ENCODE measurements at places on chromosomes 3 and 15. TPM values are rescaled to one million over a fixed set of nuclear protein-coding genes. Genes with fewer than 3 reads are reported as not detected.
A peak's percentile ranks its signal among the peaks of the same experiment; 100 is the strongest.

DNA sequence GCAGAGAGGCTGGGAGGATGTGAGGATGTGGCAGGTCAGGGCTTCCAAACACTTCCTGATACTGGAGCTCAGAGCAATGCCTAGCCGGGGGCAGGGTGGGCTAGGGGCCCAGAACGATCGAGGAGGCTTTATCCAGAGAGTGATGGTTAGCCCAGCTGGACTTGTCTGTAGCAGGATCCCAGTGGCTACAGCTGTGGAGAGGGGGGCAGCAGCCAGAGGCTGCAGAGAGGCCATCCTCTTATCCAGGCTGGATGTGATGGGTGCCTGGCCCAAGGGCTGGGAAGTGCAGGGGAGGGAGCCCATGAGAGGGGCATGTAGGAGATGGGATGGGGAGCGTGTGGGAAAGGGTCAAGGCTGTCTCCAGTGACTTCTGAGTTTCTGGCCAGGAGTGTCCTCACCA is 4.6 kb downstream of the PARP3 start:
- DNase-seq = peak; percentile 21

DNA sequence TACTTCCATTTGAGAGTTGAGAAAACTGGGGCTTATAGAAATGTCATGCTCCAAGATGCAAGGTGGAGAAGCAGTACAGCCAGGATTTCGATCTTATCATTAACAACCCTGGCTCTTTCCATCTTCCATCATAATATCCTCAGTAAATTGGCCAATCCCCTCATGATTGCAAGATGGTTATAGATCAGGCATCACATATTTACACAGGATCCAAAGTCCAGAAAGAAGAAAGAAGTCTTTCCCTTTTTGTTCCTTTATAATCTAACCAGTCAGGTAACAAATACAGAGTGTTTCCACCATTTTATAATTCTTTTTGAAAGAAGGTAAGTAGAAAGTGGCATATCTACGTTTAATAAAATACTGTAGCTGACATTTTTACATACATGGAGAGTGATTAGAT is 29.7 kb downstream of the CNTN3 start:
- no peak for DNase-seq

DNA sequence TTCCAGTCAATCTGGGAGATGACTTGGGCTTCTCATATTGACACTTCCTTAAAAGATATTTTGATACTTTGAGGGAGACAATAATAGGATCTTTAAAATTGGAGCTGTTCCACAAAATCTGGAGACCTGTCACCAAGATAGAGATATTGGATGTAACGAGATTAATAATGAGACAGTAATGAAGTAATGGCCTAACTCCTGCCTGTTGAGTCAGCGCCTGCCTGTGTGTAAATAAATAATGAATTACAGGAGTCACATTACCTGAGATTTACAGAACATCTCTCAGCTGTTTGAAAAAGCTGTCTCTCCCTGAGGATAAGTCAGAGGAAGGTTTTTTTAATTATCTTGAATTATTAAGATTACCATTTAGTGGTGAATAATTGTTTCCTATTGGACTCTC is 43.8 kb upstream of the MITF start:
- DNase-seq = no peak

DNA sequence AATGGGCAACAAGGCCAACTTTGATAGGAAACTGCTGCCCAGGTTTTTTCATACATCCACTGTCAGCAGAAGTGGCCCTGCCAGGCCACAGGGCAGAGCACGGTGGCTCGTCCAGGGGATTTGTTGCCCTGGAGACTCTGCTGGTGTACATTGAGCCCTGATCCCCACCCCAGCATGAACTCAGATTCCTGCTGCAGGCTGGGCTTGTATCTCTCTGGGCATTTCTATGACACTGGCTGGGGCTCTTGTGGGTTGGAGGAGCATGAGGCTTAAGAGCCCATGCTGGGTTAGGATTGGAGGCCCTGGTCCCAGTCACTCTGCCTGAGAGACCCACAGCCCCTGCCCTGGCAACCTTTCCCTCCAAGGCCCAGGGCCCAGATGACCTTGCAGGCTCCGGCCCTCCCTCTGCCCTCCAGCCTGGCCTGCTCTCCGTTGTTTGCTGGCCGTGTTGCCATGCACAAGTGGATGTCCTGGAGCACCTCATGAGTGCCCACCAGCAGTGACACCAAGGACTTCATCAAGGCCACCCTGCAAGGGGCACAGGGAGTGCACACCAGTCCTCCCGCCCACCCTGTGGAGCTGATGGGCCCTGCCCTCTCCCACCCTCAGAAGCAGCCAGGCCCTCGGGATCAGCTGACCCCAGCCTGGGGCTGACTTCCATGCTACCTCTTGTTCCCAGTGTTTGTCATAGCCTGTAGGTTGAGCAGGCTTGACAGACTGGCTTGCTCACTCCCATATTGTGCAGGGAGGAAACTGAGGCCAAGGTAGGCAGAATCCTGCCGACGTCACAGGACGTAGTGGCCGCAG is 58.2 kb downstream of the ZNF445 start:
- DNase-seq = no peak

The A4GNT gene
- total RNA-seq = not detected

- no peak for DNase-seq
Observed at GRCh38 chr3:113261626-113262303, 50.4 kb downstream of the BOC start.

DNA sequence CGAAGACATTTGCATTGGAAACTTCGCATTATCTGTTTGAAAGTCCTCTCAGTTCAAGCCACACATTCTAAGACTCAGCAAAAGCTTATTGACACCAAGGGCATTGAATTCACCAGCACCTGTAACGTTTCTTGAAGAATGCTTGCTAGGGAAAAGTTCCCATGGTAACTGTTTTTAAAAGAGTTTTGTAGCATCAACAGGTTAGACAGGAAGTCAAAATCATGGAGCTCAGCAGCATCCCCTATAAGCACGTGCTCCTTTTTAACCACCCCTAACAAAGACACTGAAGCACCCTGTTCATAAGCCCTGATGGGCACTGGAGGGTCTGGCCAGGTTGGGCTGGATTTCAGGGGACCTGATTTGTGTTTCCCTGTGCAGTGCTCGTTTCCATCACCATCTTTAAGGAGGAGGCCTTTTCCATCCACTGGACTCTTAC is 229.7 kb upstream of the BHLHE40 start:
- DNase-seq = peak; percentile 41

GRCh38 chr15:65917407-65917756 is 48.1 kb downstream of the RAB11A start:
- no peak for DNase-seq

DNA sequence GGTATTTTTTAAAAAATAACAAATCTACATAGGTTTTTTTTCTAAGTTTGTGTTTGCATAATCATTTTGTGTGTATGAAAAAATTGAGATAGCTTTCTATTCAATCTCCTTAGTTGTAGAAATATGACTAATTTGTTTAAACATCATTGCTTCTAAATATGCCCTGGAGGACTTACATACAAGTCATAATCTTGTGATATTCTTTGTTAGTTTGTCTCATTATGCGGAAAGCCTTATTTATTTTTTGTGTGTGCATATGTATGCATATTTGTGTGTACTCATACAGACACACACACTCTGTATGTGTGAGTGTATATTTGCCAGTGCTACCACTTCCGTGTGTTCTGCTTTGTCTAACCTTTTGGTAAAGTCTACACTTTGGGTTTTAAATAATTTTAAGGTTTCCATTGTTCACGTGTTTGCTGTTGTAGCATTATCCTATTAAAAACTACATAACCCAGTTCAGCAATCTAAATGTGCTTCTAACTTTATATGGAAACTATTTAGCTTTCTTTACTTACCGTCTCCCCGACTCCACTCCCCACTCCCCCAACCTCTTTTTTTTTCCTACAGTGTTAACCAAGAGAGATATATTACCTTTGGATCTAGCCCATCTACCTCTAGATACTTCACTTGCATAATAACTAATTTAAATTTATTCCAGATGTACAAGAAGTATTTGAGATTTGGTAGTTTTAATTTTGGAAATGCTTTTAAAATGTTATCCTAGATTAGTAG is 111.7 kb downstream of the FNDC3B start:
- no peak for DNase-seq

GRCh38 chr3:42891042-42891441 is 14.9 kb upstream of the ZNF662 start:
- no peak for DNase-seq

DNA sequence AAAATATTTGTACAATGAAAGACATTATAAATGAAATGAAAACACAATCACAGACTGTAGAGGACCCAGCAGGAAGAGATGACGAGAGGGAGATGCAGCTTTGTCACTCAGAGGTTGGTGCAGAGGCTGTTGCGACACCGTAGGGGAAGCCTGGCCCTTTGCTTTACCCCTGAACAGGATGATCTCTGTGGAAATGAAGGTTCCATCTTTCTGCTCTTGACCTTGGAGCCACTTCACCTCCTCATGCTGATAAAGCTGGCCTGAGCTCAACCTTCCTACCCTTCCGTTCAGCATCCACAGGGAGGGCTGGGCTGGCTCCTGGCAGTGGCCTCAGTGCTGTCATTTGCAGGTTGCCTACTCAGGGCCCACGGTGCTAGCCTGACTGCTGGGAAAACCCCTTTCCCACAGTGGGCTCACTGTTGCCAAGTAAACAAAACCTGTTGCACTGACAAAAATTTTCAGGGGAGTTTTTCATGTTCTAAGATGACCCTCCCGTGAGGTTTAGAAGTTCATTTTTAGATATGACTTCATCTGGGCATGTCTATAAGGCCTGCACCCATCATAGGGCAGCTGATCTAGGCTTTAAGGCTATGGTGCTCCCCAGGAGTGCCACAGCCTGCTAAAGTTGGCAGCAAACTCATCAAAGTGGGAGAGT is 3.0 kb upstream of the CD80 start:
- no peak for DNase-seq

DNA sequence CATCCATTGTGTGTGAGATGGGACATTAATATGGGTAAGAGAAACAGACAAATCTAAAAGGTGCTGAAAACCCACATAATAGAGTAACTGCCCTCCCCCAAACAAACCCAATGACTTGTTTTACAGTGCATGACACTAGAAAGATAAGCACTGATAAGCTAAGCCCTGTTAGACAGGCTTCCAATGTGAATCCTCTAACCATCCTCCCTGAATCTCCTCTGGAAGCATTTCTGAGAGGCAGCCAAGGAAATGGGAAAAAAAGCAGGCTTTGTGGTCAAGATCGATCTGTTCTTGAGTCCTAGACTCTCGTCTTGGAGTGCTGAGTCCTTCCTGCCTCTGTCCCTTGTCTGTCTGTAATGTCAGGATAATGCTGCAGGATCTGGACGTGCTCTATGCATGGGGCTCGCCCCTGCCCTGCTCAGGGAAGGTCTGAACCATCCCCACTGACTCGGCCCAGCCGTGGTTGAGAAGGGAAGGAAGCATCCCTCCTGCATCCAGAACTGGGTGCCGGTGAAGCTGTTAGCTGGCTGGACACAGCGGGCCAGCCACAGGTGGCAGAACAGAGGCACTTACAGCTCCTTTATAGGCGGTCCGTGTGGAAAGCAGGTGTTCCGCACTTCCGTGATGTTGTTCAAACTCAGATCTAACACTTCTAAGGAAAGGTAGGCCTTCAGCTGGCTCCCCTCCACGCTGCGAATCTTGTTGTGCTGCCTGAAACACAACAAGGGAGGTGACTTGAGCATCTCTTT is 84.1 kb downstream of the LRIG1 start:
- no peak for DNase-seq

DNA sequence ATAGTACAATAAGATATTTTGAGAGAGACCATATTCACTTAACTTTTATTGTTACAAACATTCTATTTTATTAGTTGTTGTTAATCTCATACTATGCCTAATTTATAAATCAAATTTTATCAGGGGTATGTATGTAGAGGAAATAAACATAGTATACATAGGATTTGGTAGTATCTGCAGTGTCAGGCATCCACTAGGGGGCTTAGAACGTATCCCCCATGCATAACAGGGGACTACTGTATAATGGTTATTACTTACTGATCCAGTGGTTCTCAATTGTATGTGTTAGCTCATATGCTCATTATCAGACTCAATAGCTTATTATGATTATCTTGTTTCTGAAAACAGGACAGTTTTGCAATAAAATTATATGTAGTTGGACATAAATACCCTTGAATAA is 27.6 kb downstream of the CMC1 start:
- DNase-seq = no peak

GRCh38 chr3:13015286-13016082 is 57.7 kb downstream of the IQSEC1 start:
- DNase-seq = peak; percentile 65

The VILL gene
- total RNA-seq = 7.6 TPM

The PLA2G4D gene
- total RNA-seq = not detected

DNA sequence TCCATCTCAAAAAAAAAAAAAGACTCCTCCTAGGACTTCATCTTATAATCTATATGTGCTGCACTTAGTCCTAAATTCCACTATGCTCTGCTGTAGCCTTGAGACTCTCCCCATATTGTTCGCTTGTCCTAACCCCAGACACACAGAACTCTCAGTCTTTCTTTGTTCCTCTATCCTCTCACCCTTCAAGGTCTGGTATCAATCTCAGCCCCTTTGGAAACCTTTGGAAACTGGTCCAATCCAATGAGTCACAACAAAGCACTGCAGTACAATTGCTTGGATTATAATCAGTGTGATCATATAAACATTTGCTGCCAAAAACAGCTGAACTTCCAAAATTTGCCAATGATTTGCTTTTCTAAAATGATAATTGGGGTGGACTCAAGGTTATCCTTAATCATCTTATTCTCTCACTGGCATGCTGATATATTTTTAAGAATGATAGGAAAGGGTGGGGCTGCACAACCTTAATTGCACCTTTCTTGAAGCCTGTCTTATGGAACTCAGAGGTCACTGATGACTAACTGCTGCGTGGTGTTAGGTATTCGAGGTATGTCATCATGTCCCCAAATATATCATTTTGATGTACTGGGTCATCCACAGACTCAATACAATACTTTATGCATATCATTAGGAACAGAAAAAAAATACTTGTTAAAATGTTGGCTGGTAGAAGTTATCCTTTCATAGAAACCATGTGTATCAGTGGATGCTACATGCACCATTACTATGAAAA is 756.7 kb downstream of the NR2F2 start:
- no peak for DNase-seq

DNA sequence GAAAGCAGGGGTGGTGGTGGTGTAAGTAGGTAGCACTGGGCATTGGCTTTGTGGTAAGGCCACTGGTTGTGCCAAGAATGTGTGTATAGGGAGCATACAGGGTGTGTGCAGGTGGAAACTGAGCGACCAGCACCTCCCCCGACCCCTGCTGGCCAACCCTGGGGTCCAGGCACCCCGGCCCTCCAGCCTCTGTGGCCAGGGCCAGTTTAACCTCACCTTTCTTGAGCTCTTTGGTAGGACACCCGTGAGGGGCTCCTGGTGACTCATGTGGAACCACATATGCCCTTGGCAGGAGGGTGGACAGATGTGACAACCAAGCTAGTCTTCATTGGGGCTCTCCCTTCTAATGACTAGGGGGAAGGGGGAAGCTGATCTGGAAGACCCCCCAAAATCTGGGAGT is 19.5 kb downstream of the SHF start:
- DNase-seq = peak; percentile 51

GRCh38 chr3:38521391-38521987 is 25.3 kb downstream of the EXOG start:
- peak; percentile 22 for DNase-seq

The CD200R1L gene
- not detected for total RNA-seq

- no peak for DNase-seq
Observed at GRCh38 chr3:73729969-73730440, 105.3 kb upstream of the PDZRN3 start.

The STRIT1 gene
- total RNA-seq = not detected

All from osteoblast (primary cell).